ENCODE measurements at places on chromosomes 1 and 21.

DNA sequence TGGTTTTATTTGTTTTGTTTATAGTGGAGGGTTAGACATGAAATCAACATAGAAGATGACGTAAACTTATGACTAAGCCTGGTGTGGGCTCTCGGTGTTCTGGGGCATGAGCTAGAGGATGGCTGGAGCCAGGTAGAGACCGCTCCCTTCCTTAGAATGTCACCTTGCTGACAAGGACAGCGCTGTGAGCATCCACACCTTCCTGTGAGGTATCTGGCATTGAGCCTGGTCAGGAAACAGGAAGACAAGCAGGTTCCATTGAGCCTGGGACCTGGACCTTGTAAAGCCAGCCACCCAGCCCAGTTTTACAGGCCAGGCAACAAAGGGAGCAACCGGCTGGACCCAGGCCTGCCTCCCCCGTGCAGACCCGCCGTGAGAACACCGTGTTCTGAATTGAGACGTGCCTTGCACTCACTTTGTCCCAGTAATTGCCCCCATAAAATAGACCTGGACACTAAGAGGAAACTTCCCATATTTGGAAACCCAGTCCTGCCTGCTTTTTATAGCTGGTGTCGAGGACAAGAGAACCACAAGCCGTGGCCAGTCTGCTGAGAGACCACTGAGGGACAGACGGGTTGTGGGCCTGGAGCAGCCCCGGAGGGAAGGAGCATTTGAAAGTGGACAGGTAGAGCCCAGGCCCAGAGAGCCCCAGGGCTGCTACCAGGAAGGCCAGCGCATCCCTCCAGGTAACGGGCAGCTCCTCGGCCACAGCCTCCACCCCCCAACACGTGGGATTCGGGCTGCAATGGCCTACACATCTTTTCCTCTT is 78.0 kb downstream of the PDE9A start:
- no peak for DNase-seq

GRCh38 chr1:36279110-36279788 is 26.9 kb upstream of the SH3D21 start:
- no peak for DNase-seq

DNA sequence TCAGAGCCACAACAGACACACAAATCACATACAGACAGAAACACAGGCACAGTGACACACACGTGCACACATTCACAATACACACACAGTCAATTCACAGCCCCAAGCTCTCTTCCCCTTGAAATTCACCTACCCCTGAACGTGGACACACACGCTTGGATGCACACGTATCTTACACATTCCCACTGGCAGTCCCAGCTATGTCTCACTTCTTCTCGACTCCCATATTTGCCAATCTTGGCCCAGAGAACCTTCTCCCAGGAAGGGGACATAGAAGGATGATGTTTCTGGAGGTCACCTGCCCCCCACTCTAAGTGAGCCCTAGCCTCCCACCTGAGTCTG is 1.6 kb downstream of the CRYBG2 start:
- no peak for DNase-seq

- no peak for DNase-seq
These were observed 114.0 kb upstream of the APP start for GRCh38 chr21:26284531-26284930.

GRCh38 chr1:2803931-2804627 is 2.6 kb upstream of the TTC34 start:
- no peak for DNase-seq

DNA sequence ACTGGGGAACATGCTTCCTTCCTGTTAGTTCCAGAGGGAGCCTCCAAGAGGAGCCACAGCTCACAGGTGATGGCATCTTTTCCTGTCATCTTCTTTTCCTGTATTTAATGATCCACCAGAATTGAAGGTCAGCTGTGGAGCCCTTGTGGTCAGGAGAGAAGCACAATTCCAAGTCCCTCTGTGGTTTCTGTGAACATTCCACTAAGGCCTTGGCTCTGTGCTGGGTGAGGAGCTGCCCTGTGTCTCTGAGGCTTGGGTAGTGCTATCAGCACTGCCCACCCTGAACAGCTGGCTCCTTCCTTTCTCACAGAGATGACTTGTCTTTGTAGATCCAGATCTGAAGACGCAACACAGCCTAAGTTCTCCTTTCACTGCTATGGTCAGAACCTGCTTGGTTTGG is 141.9 kb upstream of the MAP1LC3C start:
- no peak for DNase-seq

DNA sequence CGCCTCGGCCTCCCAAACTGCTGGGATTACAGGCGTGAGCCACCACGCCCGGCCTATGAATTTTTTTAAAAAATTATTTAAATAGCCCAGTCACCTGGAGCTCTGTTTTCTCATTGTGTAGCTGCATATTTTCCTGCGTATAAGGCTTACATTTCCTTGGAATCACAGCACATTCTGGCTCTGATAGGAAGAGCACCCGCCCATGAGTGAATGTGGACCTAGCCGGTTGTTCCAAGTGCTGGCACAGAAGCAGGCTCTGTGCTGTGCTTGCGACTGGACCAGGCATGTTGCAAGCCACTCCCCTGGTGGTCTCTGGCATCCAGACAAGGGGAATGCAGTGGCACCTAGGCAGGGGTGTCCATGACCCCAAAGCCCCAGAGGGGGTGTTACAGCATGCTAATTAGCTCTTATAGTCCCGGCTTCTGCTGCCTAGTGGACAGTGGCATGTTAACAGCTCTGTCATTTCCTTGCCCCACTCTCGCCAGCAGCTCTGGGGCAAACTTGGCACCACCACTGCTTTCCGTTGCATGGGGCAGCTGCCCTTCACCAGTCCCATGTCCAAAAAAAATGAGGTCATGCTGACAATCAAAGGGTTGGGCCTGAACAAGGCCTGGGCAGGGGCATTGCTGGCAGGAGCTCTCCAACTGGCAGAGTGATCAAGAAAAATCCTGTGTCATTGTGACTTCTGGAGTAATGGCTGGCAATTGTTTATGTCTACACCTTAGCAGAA is 5.2 kb upstream of the VTCN1 start:
- no peak for DNase-seq

DNA sequence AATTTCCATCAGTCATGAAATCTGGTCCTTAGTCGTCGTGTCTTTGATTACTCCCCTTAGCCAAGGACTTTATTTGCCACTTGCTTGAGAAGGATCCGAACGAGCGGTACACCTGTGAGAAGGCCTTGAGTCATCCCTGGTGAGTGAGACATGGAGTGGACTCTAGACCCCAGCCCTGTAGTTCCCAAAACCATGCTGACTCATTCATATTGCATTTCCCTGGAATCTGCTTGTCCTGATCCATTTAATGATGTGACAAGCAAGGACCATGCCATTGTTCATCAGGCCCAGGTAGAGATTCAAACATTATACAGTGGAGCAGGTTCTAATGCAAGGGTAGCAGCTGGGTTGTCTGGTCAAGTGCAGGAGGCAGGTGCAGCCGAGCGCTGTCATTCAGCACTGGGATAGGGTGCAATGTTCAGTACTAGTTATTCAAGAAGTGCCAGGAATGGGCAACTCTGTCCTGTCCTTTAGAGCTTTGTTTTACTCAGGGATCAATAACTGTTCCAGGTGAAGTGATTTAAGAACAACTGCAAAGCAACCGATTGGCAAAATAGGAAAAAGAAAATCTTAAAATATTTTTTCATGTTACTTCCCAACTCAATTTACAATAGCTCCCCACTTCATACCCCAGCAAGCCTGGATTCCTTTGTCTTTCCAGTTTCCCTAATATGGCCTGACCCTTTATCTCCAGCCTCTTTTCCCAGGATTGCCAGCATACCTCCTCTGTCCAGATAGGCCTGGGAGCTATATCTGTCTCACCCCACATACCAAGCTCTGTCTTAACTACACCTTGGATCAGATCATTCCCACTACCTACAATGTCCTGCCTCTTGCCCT is 26.5 kb downstream of the CAMK1G start:
- no peak for DNase-seq

- DNase-seq, result no peak
These were observed 228.8 kb downstream of the CAMTA1 start for GRCh38 chr1:7013833-7014639.

DNA sequence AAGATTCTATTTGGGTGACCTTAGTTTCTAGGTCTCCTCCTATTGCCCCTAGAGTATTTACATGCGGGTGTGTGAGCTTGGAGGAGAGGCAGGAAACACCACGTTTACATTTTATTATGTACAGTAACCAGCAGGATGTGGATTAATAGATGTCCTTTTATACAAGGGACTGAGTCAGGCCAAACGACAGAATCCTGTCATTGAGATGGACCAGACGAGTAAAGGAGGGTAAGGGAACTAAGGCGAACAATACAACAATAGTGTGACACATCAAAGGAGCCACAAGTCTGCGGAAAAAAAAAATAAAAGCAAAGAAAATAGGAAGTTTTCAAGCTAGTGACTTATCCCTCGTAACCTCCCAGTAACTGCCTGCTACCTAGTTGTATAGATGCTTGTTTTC is 151.1 kb downstream of the GABPA start:
- DNase-seq, result no peak

DNA sequence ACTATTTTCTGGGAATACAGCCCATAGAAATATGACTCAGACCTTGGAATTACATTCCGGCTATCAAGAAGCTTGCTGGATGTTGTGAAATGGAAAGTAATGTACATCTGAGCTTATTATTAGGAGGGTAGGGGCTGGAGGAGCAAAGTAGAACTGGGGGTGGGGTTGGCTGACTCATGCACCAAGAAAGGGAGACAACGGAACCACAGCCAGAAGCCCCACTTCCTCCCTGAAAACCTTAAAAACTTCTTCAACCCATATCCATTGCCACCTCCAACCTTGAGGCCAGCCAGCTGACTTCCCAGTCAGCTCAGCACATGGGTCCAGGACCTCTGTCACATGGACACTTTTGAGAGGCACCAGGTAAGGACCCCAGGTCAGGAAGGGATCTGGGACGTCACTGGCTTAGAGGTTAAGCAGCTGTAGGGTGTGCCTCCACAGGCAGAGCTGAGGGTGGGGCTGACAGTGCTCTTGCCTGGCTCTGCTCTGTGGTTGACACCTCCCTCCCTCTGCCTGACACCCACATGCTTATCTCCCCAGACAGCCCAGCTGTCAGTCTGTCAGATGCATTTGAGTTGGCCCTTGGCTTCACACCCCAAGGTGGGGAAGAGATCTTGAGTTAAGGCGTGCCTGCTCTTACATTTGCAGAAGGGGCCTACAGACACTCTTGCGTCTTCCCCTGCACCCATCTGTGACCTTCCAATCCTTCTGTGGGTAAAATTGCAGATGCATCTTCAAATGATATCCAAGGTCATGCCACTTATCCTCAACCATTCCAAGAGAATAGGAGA is 5.7 kb upstream of the ZNF683 start:
- DNase-seq, result peak; percentile 96

DNA sequence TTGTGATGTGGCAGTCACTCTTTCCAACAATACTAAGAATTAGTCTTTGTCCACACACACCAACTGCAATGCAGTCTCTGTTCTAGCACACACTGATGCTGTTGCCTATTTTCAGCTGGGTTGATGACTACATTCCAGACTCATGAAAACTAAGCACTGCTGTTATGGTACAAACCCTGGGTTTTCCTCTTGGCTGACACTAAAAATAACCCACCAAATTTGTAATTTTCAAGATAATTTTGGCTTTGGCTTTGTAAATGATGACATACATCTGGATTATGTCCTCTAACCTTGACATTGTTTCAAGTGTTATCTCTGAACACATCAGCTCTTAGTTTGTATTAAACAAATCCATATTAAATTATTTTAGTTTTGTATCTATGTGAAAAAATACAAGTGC is 444.8 kb downstream of the PTPRC start:
- DNase-seq, result no peak

DNA sequence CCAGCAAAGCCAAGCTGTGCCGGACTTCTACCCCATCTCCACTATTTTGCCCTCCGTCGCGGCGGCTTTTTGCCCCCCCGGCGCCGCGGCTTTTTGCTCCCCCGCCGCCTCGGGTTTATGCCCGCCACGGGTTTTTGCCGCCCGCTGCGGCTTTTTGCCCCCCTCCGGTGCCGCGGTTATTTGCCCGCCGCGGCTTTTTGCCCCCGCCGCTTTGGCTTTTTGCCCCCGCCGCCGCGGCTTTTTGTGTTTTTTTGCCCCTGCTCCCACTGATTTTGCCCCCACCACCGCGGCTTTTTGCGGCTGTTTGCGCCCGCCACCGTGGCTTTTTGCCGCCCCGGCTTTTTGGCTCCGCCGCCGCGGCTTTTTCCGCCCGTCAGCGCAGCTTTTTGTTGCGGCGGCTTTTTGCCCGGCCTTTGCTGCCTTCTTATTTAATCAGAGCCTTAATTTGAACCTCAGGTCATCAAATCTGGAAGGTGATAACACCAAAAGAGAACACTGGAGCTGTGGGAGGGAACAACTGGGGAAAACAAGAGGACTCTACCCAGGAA is 106.0 kb downstream of the TPTE start:
- DNase-seq, result no peak

- DNase-seq, result no peak
These were observed 106.0 kb downstream of the NTNG1 start for GRCh38 chr1:107246775-107247345.

- DNase-seq, result no peak
These were observed 60.4 kb downstream of the IRF2BP2 start for GRCh38 chr1:234549447-234550021.

DNA sequence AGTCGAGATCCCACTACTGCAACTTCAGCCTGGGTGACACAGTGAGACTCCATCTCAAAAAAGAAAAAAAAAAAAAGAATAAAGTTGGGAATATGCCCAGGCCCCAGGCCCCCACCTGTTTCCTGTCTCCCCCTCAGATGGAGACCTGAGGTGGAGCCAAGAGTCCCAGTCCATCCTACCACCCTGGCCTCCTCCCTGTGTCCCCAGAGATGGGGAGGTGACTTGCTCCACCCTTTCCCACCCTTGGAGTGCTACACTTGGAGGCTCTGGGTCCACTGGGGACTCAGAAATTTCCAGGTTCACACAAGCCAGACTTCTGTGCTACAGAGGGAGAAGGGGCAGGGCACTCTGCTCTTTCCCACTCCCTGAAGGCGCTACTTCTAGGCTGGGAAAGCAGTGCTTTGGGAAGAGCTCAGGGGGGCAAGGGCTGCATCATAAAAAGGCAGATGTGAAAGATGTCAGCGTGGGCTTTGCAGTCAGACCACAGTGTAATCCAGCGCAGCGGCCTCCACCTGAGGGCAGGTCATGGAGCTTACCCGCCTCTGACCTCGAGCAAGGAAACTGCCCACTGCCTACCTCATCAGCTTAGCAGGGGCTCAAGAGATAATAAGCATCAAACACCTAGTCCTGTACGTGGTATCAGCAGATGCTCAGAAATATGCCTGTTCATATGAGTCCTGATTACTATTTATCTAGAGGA is 13.4 kb downstream of the TMEM63A start:
- no peak for DNase-seq

DNA sequence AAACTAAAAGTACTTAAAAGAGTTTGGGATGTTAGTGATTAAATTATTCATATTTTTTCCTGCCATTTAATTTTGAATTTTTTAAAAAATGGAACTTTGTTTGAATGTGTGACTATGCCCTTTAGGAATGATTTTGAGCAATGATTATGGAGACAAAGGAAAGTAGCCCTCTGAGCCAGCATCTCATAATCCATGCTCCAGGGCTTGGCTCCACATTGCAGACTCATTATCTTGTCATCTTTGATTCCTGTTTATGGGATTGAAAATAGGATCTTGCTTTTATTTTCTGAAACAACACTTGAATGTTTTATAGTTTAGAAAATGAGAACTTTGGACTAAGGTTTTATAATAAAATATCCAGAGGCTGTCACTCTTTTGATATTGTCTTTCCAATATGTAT is 14.5 kb downstream of the AXDND1 start:
- DNase-seq, result no peak

GRCh38 chr1:27392096-27392777 is at the start of gene GPR3:
GPR3 (plus strand) TSS chr1:27392622; CDS start chr1:27393799, 1,177 bp downstream.
- DNase-seq, result peak; percentile 84

GRCh38 chr21:40688106-40688864 is 158.7 kb downstream of the DSCAM start:
- no peak for DNase-seq

GRCh38 chr1:240582953-240583352 is 29.0 kb downstream of the GREM2 start:
- no peak for DNase-seq
